SW480 (cell line): ENCODE measurements at places on chromosomes 12 and 14.
A peak's percentile ranks its signal among the peaks of the same experiment; 100 is the strongest.

GRCh38 chr12:90455756-90456155 is 499.2 kb downstream of the CCER1 start:
- DNase-seq = no peak

GRCh38 chr12:1830401-1830845 is 10.1 kb downstream of the LRTM2 start:
- no peak for DNase-seq

DNA sequence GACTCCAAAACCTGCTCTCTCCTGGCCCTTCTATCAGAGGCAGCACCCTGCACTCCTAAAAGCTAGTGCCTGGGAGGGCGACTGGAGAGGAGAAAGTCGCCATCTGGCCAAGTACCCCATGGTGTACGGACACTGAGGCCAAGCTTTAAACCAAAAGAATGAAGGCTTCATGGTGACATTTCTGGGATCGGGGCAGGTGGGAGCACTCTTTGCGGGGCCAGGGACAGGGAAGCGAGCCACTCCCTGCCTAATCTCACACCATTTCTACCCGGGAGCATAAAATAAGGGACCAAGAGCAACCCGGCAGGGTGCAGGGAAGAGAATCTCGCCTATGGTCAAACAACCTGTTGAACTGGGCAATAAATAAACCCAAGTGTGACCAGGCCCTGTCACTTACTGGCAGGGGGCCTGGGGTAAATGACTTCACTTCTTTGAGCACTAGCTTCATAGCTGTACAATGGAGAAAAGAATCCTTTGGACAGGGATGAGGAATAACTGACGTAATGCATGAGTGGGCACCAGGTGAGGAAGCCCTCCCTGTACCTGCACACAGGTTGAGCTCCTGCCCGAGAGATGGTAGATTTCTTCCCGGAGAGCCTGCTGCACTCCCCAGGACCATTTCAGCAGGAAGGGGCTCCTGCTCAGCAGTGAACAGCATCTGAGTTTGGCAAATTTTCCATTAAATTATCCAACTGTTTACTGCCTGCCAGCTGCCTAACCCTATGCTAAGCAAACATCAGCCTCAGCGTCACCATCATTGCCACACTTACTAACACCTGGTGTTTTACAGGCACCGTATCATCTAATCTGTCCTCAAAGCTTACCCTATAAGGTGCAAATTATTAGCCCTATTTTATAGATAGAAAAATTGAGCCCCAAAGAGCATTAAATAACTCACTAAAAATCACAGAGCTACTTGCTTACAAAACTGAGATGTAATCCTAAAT is 2.0 kb downstream of the SERPINA1 start:
- no peak for DNase-seq

DNA sequence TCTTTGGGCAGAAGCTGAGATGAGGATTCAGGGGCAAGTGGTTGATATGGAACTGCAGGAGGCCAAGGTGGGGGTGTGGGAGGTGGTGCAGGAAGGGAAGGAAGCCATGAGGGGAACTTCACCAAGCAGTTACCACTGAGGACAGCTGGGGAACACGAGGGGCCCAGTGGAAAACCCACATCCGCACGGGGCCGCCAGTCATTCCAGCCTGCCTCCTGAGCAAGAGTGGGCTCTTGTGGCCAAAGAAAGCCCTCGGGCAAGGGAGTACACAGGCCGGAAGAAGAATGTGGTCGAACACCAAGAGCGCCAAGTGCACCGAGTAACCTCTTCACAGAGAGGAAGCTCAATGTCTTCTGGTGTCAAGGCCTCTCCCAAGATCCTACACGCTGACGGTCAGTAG is 252.2 kb upstream of the FOXN3 start:
- DNase-seq = no peak

GRCh38 chr12:10068644-10069043 is 30.1 kb downstream of the CLEC1A start:
- DNase-seq = no peak

- DNase-seq = no peak
Measured at GRCh38 chr12:96571101-96571862, 81.9 kb downstream of the CFAP54 start.

DNA sequence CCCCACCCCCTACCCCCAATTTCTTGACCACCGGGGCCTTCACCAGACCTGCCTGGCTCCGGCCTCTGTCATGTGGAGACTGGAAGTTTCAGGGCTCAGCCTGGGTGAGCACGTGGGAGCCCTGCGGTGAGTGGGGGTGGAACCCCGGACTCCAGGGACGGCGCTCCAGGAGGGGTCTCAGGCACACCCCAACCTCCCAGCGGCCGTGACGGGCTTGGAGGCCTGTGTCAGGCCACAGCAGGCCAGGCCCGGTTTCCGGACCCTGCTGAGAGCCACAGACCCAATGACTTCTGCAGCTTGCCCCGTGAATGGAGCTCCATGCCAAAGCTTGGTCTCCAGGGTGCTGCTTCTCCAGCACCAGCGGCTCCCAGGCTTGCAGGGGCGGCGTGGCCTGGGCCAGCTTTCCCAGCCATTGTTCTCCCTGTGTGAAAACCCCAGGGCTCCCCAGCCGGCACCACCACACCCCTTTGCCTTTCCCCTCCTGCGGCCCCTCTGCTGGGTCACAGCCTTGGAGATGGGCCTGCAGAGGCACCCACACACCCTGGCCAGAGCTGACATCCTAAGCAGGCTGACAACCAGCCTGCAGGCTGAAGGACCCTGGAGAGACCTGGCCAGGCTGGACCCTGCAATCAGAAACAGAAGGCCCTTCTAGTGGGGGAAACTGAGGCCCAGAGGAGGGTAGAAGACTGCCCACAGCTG is 186.2 kb upstream of the C14orf180 start:
- DNase-seq = no peak

DNA sequence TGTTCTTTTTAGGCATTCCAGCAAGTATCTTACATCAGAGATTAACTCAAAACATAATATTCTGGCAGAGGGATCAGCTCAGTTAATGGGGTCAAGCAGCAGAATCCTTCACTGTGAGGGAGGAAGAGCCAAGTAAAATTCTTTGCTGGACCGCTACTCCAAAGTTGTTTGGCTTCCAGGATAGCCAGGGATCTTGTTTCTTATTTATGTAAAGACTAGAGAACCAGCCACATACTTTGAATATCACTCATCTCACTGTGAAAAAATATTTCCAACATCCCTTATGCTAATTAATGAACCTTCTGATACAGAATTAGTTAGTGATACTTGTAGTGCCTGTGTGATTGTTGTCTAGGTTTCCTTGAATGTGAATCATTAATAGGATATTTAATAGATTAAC is 94.2 kb downstream of the PLEKHA5 start:
- DNase-seq = no peak

DNA sequence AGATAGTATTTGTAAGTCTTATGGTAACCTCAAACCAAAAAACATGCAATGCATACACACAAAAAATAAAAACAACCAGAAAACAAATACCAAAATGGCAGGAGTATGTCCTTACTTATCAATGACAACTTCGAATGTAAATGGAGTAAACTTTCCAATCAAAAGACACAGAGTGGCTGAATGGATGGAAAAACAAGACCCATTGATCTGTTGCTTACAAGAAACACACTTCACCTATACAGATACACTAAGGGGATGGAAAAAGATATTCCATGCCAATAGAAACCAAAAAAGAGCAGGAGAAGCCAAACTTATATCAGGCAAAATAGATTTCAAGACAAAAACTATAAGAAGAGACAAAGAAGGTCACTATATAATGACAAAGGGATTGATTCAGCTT is 8.7 kb upstream of the DCAF5 start:
- no peak for DNase-seq

DNA sequence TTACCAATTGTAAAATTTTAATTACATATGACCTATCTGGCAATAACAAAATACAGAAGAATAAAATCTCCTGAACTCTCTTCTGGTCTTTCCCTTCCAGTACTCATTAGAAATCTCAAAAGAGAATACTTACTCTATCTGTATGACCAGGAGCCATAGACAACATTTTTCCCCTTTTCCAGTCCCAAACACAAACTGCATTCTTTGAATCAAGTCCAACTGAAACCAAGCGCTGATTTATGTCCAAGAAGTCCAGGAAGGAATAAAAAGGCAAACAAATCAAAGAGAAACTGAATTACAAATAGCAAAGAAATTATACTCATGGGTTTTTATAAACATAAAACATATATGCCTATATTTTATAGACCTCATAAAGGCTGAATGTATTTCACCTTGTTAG is 46.7 kb downstream of the EML5 start:
- no peak for DNase-seq

DNA sequence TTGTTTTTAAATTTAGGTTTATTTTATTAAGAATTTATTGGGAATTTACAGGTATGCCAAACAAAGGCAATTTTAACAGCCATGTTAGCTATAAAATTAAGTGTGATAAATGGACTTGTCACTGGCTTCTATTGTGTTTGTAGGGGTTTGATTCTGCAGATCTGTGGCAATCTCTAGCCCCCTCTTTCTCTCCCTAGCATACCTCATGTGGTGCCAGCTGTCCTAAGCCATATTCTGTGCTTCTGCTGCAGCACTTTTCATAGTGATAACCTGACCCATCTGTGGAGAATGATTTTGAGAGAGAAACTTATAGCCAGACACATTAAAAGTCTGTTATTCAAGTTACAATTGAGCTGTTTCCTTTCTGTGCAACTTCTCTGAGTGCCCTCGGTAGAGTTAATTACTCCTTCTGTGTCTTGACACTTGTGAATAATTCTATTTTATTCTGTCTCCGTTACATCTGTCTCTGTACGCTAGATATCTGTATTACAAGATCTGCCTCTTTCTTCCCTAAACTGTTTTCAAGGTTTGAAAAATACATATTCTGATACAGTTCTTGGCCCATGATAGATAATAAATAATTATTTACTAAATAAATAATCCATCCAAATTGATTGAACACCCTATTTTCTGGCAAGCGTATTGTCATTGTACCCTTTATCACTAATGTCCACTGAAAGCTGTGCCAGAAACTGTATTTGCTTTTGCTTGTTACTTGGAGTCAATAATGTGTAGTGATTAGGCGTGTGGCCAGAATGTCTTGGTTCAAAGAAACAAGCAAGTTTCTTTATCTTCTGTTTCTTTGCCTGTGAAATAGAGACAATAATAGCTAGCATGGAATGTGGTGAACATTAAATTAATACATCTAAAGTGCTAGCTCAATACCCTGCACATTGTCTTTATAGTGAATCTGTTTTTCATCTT is 40.0 kb downstream of the FRS2 start:
- DNase-seq = no peak

- DNase-seq = peak; percentile 32
Measured at GRCh38 chr14:61470261-61470960, 149.0 kb downstream of the PRKCH start.

GRCh38 chr14:60599727-60600126 is 49.5 kb downstream of the SIX1 start:
- no peak for DNase-seq

DNA sequence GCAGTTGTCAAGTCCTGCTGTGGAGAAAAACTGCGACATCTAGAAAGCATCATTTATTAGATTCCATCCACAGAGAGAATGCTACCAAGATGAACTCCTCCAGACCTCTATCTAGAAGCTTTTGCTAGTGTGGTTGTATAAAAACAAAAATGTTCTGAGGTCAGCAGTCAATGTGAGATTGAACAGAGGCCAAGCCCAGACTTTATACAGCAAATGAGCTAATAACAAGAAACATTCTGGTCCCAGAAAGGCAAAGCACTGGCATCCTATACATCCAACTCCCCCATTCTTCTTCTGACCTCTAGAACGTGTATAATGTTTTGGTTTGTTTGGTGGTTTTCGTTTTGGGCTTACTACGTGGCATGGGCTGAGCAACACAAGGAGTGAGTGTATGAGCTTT is 26.7 kb upstream of the RIN3 start:
- DNase-seq = no peak

DNA sequence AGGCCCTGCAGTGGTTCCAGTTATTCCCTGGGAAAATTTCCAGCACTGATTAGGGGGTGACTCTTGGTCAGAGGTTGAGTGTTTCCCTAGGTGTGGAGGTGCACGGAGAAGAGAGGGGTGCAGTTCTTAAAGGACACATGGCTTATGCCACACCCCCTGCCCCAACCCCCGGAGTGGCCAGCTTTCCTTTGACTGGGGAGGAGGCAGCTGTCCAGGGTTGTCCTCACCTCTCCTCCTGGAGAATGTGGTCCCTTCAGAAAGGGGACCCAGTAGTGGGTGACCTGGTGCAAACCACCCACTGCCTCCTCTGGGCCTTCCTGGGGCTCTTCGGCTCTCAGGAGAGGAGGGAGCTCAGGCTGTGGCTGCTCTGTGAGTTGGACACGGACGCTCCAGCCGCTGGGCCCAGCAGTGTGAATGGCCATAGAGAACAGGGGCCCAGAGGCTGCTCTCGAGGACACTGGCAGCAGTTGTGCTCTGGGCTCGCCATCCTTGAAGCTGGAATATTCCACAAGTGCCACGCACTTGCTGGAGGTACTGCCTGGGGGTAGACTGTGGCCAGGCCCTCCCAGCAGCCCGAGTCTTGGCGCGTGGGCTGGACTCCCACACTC is 13.6 kb downstream of the PACS2 start:
- DNase-seq = no peak

DNA sequence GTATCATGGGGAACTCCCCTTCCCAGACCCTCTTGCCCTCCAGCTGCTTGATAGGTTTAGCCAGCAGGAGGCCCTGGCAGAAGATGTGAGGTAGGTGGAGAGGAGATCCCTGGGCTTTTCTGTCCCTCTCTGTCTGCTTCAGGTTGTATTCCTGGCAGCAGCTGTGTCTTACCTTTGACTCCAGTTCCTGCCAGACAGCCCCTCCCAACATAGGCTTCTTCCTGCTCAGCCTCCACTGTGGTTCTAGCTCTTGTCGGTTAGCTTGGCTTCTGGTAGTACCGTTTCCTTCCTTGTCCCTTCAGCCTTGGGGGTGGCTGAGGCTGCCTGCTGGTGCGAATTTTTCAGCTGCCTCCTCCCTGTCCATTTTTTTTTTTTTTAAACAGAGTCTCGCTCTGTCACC is 215.7 kb upstream of the CRY1 start:
- no peak for DNase-seq

DNA sequence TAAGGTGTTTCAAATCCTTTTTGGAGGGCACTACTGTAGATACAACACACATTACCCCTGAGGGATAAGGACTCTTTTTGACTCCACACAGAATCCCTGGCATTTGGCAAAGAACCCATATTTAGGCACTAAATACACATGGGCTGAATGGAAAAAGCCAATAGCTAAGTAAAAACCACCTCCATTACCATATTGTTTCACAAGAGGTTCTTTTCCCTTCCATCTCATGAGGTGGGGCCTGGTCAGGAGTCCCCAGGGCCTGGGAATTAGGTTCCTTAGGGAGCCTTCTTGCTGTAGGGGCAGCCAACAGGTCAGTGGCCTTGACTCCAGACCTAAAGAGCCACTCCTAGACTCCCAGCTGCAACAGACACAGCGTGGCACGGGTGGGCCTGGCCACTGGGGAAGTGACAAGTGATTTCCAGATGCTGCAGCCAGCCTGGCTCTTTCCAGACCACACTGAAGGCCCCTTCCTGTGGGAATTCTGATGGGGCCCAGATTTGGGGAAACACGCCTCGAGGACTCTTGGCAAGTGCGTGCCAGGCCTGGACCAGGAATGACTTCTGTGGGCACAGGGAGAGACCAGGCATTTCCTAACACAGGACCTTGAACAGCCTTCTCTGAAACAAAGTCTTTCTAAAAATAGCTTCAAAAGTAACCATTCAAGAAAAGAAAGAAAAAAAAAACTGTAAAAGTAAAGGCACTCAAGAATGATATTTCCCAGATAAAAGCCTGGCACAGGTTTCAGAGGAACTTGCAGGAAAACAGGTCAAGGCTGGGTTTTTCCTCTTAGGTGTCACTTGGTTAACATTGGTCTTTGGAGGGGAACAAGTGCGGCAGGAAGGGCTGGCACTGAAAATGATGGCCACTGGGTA is 18.1 kb downstream of the SSH1 start:
- DNase-seq = peak; percentile 33
